Cortex of kidney (tissue), 1 donor: ENCODE measurements at places on chromosomes 1 and 21.

- no peak for DNase-seq
Measured at GRCh38 chr1:59083946-59084865, 212.7 kb upstream of the FGGY start.

- DNase-seq, result no peak
Measured at GRCh38 chr1:206766251-206766856, 4.2 kb upstream of the IL19 start.

- no peak for DNase-seq
Measured at GRCh38 chr1:51576085-51576444, 40.8 kb upstream of the OSBPL9 start.

GRCh38 chr1:22296701-22297591 lies 154.0 kb upstream of the WNT4 start:
- DNase-seq, result no peak

DNA sequence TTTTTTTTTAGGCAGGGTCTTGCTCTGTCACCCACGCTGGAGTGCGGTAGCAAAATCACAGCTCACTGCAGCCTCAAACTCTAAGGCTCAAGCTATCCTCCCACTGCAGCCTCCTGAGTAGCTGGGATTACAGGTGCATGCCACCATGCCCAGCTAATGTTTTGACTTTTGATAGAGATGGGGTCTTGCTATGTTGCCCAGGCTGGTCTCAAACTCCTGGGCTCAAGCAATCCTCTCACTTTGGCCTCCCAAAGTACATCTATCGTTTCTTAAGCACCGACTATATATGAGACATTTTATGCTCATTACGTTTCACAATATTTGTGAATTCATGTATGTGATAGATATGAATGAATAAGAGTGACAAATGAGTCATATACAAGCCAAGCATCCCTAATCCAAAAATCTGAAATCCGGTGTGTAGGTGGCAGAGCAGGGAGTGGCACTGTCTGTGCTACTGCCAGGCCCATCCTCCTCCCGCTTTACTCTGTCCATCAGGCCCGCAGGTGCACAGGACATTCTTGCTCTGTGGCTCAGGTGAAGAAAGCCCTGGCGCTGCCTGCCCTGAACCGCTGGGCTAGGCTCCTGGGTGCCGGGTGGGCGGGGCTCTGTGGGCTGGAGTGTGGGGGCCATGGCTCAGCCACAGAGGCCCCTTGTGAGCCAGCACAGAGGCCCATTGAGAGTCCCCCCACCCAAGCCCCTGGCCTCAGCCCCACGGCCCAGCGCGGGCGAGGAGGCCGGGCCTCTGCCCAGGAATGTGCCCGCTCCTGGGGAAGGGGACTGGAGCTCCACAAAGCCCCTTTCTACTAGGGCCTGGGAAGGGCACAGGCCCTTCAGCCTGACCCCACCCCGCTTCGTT lies 45.3 kb downstream of the HSPG2 start:
- DNase-seq, result no peak

- DNase-seq, result no peak
Measured at GRCh38 chr21:42905195-42905594, 12.1 kb downstream of the NDUFV3 start.
